ENCODE measurements at places on chromosomes 5 and 9.

- DNase-seq, result no peak
Observed at GRCh38 chr5:110686270-110686669, 40.2 kb downstream of the TMEM232 start.

DNA sequence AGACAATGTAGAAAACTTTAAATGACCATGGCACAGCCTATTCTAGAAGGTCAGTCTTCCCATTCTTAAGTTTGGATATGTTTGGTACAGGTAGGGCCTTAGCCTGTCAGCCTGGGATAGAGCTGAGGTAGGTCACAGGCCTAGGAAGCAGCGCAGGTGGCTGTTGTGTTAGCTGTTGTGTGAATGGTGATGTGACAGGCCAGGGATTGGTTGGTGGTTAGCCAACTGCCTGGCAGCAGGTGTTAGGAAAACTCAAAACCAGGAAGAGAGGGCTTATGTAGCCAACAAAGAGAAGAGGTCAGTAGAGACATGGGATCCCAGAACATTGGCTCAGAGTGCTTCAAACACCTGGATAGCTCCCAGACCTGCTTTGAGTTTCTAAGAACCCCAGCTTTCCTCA lies 84.2 kb downstream of the FBXO38 start:
- DNase-seq, result no peak

DNA sequence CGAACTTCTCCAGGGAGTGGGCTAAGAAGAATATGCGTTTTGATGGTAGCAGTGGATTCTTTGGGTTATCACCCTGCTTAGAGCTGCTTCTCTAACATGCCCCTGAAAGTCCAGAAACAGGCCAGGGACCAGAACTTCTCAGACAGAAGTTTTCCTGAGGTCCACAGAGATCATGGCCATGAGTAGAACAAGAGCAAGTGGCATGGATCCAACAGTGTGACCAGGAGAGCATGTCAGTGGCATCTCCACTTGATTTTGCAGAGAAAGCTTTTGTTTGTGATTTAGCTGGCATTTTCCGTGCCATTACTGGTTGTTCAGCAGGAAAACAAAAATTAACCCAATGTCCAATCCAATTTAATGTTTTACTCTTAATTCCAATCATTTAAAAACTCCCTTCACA lies 298.5 kb upstream of the CD180 start:
- no peak for DNase-seq

- DNase-seq, result no peak
Observed at GRCh38 chr9:103978396-103978795, 115.7 kb upstream of the SMC2 start.

DNA sequence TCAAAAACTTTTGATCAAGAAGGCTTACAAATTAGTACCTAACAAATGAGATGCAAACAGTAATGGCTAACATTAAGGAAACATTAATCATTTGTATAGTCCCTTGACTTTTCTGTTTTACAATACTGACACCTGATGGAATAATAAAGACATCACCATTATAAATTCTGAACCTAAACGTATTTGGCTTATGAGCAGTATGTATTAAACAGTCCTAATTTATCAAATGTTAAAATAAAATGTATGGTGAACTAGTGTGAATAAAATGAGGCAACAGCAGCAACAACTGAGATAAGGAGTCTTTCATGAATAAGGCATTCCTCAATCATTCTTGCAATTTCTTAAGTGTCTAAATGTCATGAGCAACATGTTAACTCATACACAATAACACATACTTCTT lies 6.0 kb downstream of the PUM3 start:
- no peak for DNase-seq

DNA sequence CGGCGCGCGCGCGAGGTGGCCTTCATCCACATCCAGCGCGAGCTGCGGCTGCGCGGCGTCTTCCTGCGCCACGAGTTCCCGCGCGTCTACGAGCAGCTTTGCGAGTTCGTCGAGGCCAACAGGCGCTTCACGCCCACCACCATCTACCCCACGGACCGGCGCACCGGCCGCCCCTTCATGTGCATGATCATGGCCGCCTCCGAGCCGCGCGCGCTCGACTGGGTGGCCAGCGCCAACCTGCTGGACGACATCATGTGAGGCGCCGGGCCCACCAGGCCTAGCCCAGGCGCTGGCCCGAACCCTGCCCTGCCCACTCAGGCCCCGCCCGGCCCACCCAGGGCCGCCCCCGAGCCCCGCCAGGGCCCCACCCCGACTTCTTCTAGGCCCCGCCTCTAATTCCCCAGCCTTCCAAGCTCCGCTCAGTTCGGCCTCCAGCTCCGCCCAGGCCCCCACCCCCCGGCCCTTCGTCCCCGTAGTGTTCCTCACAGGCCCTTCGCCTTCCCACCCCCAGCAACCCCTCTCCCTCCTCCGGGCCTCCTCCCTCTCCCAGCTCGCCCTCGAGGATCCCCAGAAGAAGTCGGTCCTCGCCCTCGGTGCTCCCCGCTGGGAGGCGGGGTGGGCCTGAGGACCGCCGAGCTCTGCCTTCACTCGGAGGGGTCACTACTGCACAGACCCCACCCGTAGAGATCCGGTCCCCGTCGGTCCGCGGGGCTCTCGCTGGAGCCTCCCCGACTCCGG lies 2.0 kb upstream of the PHPT1 start:
- DNase-seq, result no peak
